ENCODE measurements at places on chromosomes 2 and 18.

DNA sequence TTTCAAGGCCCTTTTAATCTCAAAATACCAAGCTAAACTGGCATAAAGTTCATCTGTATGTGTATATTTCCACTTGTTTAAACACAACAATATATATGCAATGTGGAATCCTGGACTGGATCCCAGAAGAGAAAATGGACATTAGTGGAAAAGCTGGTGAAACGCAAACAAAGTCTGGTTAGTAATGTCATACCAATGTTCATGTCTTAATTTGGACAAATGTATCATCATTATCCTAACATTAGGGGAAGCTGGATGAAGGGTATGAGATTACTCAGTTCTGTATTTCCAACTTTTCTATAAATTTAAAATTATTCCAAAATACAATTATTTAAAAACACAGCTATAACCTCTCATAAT is 3.8 kb downstream of the SP3 start:
- no peak for DNase-seq

GRCh38 chr2:226691255-226691654 is 108.4 kb downstream of the IRS1 start:
- no peak for DNase-seq

DNA sequence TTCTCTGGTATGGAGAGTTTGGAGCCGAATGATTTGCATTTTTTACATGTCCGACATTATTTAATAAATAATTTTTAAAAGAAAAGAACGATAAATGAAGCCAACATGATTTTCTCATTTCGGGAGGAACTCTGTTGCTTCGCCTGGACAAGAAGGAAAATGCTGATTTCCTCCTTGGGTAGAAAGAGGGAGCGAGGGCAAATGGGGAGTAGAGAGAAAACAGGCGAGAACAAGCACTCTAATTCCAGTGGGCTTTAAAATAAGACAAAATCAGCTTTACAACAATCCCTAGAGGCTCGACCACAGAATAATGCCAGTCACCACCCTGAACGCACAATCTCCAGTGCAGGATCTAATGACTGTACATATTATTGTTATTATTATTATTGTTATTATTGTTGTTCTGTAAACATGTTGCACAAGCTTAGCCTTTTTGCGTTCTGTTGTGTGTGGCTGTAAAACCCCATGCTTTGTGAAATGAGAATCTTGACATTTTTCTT is 3.7 kb downstream of the DLX1 start:
- no peak for DNase-seq

DNA sequence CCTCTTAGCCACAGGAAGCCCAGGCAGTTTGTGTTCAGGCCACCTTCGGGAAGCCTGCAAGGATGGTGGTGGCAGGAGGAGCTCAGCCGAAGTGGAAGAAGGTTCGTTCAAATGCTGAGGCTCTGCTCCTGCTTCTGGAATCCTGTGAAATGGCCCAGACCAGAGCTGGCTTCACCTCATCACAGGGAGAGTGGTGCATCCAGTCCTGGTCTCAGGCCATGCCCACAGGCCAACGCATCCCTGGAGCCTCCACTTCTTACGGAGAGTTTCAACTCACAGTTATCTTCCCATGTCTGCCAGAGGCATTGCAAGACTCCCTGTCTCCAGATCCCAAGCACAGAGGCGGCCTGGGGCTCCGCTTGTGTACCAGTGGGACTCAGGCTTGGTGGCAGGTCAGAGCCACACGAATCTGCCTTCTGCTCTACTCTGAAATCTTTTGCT is 82.3 kb downstream of the NDUFA10 start:
- DNase-seq = no peak

DNA sequence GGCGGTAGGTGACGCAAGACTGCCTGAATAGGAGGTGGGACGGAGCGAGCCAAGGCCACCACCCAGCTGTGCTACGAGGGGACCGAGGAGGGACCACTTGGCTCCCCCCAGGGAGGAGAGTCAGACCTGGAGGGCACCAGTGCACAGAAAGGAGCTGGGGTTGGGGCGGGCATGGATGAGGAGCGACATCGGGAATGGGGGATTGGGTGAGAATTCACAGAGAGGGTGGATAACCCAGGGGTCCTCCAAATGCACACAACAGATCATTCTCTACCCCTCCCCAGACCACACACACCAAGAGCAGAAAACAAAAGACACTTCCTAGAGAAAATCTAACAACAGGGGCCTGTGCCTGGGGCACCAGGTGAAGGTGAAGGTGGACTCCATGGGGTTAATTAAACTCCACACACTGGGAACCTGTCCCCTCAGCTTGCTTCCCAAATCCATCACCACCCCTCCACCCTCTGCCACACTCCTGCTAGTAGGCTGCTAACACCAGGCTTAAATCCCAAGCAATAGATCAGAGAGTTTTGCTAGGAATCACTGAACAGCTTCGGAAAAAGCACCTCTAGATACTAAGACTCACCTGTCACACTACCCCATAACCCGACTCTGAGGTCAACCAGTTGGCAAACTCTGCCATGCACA is 274.6 kb downstream of the EIPR1 start:
- no peak for DNase-seq

DNA sequence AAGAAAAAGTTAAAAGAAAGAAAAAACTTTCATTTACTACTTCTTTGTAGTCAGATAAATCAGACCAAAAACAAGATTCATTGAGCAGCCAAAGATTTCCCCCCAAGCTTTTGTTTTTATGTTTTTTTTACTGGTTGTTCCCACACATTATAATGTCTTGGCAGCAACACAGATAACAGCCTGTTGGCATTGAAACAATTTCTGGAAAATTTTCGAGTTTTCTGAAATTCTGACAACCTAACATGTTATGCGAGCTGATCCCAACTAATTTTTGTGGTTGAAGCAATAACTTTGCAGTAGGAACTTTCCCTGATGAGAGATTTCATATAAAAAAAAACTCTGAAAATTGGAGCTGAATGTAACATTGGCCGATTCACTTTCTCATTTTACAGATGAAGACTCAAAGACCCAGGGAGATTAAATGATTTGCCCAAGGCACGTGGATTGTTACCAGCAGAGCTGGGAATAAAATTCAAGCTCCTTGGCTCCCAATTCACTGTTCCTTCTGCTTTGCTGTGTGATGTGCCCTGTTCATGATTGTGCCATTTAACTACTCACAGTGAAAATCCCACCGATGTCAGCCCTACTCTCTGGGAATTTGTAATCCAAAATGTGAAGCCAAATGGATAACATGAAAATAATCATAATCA is 167.5 kb downstream of the GRB14 start:
- no peak for DNase-seq

- no peak for DNase-seq
These were observed 6.7 kb downstream of the GFPT1 start for GRCh38 chr2:69380072-69380917.

GRCh38 chr2:236047886-236048540 is 120.2 kb downstream of the GBX2 start:
- DNase-seq = no peak

DNA sequence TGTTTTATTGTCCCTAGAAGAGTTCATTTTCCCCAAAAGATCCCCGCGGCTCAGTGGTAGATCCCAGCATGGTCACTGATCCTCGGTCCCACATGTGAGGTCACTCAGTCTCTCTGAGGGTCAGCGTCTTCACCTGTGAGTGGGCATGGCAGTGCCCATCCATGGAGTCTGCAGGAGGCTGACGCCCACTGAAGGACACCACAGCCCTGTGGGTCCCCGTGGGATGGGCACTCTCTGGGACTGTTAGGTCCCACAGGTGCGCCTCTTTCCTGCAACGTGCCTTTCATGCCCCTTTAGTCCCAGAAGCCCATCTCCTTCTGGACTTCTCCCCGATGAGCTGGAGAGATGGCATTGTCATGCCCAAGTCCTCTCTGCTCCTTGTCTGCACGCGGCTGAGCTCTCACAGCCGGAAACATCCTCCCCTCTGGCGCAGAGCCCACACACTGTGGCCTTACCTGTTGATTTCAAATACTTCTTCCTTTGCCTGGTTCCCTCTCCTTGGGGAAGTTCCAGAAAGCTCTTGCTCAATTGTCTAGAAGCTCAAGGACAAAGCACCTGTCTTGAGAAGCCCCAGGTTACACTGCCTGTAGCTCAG is 75.9 kb downstream of the PTGR3 start:
- DNase-seq = no peak

GRCh38 chr2:25230948-25231311 is 62.5 kb upstream of the POMC start:
- DNase-seq = no peak

DNA sequence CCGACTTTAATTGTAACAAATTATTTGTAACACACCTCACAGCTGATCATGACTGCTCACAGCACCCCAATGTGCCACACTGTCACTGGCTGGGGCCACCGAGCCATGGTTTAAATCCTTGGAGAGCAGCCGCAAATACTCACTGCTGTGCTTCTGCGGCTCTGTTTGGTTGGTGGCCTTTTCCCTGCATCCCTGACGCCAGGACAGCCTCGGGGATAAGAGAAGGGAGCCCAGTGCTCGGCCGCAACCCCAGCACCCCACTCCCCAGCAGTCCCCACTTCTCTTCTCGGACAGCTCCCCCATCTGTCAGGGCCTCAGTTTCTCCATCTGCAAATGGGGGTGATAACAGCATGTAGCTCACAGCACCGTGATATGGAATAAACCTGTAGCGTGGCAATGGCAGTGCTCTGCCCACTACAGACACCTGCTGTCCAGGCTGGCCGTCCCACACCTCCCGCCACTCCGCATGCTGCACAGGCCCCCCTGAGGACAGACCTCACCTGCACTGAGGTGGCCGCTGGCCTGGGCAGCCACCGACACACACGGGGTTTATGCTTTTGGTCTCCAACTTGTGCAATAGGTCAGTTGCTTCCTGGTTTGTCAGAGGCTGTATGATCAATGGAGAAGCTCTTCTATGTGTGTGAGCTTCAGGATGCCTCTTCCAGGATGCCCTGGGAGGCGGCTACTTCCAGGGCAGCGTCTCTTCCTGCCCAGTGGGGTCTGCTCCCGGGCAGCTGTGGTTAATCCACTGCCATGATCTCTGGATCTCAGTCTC is 87.1 kb downstream of the NDUFA10 start:
- no peak for DNase-seq

- no peak for DNase-seq
These were observed 69.8 kb upstream of the IL1R1 start for GRCh38 chr2:102072741-102073140.

GRCh38 chr2:219306047-219306446 is 3.2 kb downstream of the PTPRN start:
- DNase-seq = no peak

- no peak for DNase-seq
These were observed 319.2 kb downstream of the LRATD1 start for GRCh38 chr2:14951569-14952285.

GRCh38 chr2:18378020-18378653 is 182.3 kb downstream of the RDH14 start:
- DNase-seq = no peak

DNA sequence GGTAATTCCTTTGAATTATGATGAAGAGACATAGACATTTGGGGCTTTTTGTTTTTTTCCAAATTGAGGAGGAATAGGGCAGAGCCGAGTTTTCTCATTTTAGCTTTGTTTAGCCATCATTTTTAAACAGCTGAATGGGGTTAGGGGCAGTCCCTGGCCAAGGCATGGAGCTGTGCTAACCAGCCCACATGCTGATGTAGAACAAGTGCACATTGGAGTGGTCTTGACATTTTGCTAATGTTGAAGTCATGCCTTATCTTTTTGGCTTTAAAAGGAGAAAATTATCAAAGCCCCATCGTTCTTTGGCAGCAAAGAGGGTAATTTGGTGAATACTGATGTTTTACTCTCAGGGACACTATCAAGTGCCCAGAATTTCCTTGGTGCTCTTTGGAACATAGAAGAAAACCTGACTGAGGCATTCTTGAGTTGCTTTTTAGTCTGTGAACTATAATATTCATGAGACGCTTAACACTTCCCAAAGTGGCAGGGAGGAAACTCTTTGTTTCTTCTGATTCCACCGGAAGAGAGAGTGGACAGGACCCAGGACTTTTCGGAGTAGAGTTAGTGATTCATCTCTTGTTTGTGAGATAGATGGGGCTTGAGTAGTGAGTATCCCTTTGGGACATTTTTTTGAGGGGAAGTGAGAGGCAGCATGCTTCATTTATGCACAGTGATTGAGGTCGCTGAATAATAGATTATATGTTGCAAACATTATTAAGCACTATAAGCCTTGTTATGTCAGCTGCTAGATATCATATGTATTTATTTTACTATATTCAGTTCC is 45.0 kb downstream of the MTA3 start:
- DNase-seq = no peak

GRCh38 chr2:128384956-128385355 is 66.3 kb upstream of the HS6ST1 start:
- DNase-seq = no peak

DNA sequence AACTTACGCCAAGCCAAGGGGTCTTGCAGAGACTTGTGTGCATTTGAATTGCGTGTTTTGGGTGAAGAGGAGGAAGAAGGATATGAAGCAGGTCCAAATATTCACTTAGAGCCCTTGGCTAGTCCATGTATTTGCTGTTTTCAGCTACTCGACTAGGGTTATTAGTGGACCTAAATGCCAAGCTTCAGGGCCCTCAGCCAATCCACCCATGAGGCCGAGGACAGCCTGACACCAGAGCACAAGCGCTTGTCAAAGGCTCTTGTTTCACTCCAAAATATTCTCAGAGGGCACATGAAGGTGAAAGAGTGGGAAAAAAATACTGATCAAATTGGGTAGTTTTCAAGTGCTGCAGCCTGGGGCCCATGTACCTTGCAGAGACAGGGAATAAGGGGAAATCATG is 174.8 kb upstream of the ACAA2 start:
- no peak for DNase-seq

GRCh38 chr2:100606726-100607343 is 44.0 kb downstream of the PDCL3 start:
- DNase-seq = no peak

DNA sequence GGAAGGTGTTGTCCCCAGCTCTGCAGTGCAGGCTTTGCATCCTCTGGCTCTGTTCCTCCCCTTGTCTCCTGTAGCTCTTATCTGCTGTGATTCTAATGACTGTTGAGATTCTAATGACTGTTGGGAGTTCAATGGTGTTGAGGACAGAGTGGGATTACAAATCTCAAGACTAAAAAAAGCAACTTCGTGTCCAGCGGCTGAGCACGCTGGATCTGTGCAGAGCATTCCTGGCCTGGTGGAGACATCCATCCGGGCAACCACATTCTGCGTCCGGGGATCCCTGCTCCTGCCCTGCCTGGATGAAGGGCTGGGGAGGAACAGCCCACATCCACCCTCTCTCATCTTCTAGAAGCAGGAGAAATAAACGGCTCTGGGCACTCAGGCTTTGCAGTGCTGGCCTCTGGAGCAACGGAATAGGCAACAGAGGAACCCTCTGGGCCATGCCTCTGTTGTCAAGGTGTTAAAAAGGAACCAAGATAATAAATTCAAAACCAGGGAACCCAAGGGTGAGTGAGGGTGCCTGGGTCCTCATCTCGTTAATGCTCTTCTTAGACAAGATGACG is 106.7 kb upstream of the ASB18 start:
- DNase-seq = no peak

- DNase-seq = no peak
These were observed 1.2 kb downstream of the CFLAR start for GRCh38 chr2:201116959-201117734.

GRCh38 chr2:45908316-45909170 is 257.1 kb downstream of the PRKCE start:
- no peak for DNase-seq

GRCh38 chr2:64251497-64252250 is 107.5 kb upstream of the PELI1 start:
- no peak for DNase-seq

GRCh38 chr2:109513749-109514588 is 99.8 kb downstream of the SEPTIN10 start:
- DNase-seq = peak; percentile 58

All from urinary bladder (tissue), 4 donors.